ENCODE measurements at places on chromosomes 3 and 15.

- DNase-seq, result peak; percentile 57
Observed at GRCh38 chr3:175398676-175399075, 539.5 kb downstream of the NAALADL2 start.

DNA sequence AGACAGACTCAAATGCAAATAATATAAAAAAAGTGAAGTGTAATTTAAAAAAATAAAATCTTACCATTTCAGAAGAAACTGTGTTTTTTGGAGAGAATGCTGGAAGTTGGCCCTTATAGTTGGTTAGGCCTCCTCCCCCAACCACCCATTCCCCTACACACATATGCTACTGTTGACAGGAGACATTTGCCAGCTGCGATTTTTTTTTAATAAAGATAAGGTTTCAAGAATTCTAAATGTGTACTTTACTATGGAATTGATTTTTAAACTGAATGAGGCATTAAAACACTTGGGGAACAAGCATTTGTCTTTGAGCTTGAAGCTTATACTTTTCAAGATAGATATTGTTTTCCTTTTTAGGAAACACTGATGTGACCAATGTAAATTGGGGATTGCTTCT, 4.4 kb upstream of the SSR3 start:
- DNase-seq, result no peak

- DNase-seq, result no peak
Observed at GRCh38 chr3:55515550-55516246, 28.6 kb upstream of the WNT5A start.

- DNase-seq, result peak; percentile 45
Observed at GRCh38 chr15:39299486-39300267, 281.2 kb upstream of the THBS1 start.

- peak; percentile 40 for DNase-seq
Observed at GRCh38 chr3:57434041-57434440, 110.1 kb downstream of the DNAH12 start.

GRCh38 chr3:52650439-52650838, 35.3 kb downstream of the PBRM1 start:
- peak; percentile 64 for DNase-seq

DNA sequence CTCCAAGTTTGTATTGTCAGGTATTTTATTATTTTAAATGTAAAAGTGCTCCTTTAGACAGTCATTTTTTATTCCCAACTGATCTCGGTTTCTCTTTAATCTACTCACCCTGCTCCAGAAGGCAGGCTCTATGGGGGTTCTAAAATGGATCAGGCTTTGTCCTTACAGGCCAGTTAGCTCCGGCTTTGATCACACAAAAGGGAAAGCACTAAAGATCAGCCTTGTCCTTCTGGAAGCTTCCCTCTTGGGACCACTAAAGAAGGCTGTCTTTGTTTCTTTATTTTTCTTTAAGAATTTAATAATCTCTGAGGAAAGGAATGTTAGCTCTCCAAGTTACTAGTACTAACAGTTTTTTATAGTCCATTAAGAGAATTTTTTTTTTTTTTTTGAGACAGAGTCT, 560.5 kb upstream of the ZNF717 start:
- DNase-seq, result no peak

GRCh38 chr15:71103102-71103676, 12.1 kb upstream of the THSD4 start:
- DNase-seq, result peak; percentile 47

- DNase-seq, result no peak
Observed at GRCh38 chr15:68417897-68418296, 14.1 kb downstream of the ITGA11 start.

- DNase-seq, result no peak
Observed at GRCh38 chr15:57563416-57563815, 28.3 kb upstream of the MYZAP start.

- DNase-seq, result no peak
Observed at GRCh38 chr3:3209714-3210113, 30.2 kb upstream of the CRBN start.

GRCh38 chr3:141845407-141846049, 30.9 kb upstream of the ATP1B3 start:
- DNase-seq, result no peak

- DNase-seq, result no peak
Observed at GRCh38 chr3:63779227-63779626, 39.9 kb upstream of the C3orf49 start.

GRCh38 chr3:40179016-40179415, 130.5 kb upstream of the EIF1B start:
- peak; percentile 66 for DNase-seq

GRCh38 chr3:124425972-124426371, 304.3 kb upstream of the UMPS start:
- no peak for DNase-seq

- peak; percentile 77 for DNase-seq
Observed at GRCh38 chr15:98850961-98851572, 156.5 kb downstream of the PGPEP1L start.

- no peak for DNase-seq
Observed at GRCh38 chr15:23890218-23890617, 203.1 kb upstream of the NDN start.

- peak; percentile 6 for DNase-seq
Observed at GRCh38 chr3:123027292-123028232, at the start of gene SEMA5B. Gene SEMA5B (minus strand): TSS chr3:123027763. CDS start chr3:122961263, 66,500 bp downstream.

- DNase-seq, result no peak
Observed at GRCh38 chr3:126361211-126361610, 4.0 kb upstream of the KLF15 start.

DNA sequence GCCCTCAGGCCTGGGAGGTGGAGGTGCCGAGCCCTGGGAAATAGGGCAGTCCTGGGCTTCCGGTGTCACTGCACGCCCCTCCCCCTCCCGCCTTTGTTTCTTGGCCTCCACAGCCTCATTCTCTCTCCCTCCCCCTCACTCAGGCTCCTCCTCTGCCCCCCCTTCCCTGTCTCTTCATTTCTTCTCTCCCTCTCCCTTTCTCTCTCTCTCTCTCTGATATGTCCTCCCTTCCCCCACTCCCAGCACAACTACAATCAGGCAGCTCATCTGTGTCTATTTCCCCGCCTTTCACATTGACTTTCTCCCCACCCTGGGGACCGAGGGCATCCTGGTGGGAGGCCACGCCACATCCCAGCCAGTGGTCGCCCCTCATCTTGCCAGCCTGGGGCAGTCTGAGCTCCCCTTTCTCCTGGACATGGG, 40.2 kb downstream of the IDH2 start:
- peak; percentile 21 for DNase-seq

DNA sequence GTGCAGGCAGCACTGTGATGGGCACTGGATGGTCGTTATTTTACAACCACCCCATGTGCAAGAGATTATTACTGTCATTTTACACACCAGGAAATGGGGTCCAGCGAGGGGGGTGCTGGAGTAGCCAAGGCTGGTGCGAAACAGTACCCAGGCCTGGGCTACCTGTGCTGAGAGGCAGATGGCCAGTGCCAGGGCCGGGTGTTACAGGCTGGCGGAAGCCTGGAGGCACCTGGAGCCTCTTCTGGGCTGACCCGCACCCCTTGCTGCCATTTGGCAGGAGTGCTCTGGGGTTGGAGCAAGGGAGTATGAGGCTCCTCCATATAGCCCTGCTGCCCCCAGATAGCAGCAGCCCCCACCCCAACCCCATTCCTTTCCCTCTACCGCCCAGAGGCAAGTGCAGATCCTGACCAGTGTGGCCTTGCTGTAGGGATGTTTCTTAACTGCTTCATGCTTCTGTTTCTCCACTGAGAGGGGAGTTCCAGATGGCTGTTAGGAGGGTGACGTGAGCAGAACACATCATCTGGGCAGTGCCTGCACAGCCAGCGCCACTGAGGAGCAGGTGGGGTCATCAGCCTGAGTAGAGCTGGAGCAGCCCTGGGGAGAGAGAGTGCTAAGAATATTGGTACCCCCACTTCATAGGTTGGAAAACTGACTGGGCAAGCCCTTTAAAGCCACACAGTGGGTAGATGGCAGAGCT, 15.3 kb downstream of the SNX33 start:
- DNase-seq, result no peak

DNA sequence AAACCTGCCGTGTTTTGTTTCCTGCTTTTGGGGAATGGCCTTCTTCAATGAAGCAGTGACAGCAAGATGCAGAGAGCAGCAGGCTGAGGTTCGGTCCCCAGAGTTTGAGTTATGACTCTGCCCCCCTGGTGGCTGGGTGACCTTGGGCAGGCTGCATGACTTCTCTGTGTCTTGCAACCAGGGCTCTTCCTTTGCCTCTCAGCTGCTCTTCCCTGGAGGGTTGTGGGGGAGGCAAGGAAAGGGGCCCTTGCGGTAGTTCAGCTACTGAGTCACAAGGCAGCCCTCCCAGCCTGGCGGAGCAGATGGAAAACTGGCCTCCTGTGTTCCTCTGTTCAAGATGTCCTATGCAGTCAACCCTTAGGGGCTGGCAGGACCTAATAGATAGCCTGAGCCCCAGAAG, 17.1 kb downstream of the CTXND1 start:
- DNase-seq, result peak; percentile 43

DNA sequence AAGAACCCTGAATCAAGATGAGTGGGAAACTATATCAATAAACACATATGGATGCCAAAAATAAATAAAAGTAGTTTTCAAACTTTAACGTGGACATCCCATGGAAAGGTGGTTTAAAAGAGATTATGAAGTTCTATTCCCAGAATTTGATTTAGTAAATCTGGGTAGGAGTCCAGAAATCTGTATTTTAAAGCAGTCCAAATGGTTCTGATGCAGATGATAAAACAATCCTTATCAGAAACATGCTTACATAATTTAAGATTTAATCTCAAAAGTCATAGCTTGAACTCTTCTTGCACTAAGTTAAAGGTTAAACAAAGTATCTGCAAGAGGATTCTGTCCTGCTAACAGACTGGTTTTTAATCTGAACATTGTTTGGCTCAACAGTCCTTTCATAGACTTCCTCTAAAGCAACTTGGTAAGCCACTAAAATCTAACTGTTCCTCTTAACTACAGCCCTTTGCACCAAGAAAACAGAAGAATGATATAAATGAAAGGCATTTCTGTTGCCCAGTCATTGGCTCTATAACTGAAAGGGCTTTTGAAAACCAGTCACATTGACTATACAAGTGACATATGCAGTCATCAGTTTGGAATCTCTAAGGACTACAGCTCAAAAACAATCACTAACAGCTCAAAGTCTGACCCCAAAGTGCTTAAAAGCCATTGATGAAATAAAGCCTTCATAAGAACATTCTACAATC, 23.4 kb upstream of the MAP4 start:
- DNase-seq, result peak; percentile 76

- no peak for DNase-seq
Observed at GRCh38 chr3:26525013-26525412, 97.6 kb upstream of the LRRC3B start.

DNA sequence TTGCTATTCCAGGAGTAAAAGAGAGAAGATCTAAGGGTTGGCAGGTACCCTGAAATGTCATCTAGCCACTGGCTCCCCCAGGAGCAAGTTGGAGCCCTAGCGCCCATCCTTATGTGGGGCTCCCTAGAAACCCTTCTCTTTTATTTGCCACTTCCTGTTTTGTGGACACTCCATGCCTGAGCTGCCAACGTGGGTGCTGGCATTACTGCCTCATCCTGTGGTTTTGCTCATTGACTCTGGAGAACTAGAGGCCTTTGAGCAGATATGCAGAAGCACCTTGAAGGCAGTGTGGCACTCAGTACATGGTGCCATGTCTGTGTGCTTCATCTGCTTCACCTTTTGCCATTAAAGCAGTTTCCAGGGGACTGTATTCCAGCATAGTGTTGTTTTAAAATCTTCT, 8.1 kb downstream of the EDEM1 start:
- peak; percentile 19 for DNase-seq

DNA sequence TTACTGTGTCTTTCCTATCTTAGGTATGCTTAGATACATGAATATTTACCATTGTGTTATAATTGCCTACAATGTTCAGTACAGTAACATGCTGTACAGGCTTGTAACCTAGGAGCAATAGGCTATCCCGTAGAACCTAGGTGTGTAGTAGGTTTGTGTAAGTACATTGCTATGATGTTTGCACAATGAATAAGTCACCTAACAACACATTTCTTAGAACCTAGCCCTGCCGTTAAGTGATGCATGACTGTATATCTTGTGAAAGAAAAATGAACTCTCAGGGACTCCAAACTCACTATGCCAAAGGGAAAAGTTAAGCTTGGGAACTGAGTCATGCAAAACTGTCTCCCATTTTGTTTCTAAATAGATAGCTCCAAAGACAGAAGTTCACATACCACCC, 91.5 kb upstream of the ACP3 start:
- DNase-seq, result no peak

DNA sequence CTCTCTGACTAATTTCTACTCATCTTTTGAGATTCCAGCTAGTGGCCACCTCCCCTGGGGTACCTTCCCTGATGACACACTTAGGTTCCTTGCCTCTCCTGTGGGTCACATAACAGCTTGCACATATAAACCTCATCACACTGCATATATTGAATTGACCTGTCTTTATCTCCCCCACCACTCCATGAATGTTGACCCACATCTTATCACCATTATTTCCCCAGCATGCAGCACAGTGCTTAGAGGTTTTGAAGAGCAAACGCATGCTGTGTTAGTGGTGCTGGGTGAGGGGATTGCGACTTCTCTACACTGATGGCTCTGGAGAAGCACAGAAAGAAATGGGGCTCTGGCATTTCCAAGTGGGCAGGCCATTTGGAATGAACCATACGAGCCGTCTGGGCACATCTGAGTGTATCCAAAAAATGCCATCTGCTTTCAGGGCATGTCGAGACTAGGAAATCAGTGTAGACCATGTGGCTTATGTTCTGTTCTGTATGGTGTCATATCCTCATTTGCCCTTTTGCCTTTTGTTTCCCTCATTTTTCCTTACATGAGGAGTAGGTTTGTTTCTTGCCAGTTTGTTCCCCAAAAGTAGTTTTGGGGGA, 333.2 kb upstream of the TRIM42 start:
- DNase-seq, result no peak

DNA sequence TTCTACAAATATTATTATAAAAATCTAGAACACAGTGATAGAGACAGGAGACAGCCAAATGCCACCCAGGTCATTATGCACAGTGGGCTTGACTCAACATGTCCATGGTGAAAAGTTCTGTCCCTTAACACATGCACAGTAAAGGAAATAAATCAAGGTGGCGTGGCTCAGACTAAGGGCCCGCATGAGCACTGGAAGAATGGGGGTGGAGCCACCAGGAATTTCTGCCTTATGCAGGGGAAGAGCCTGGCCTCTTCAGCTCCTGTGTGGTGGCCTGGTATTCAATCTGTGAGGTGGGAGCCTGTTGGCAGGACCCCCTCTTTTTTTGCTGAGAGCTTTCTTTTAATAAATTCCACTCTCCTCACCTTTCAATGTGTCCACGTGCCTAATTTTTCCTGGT, 17.2 kb upstream of the SPG21 start:
- no peak for DNase-seq

DNA sequence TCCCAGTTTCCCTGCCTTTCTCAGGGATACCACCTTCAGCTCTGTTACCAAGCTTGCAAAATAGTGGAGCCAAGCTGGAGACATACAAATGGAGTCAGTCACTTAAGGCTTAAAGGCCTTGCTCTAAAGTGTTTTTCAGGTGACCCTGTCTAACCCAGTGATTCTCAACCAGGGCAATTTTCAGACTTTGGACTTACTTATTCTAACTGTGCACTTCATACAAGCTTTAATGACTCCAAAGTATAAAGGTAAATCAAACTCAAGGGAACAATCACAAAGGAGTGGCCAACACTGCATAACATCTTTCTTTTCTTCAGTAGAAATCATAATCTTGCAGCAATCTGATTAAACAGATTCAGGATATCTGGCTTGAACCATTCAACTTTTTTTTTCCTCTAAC, 9.4 kb downstream of the ANO10 start:
- DNase-seq, result no peak

GRCh38 chr3:119234610-119235009, 6.1 kb downstream of the B4GALT4 start:
- no peak for DNase-seq

- peak; percentile 11 for DNase-seq
Observed at GRCh38 chr15:40847223-40847961, 3.5 kb downstream of the SPINT1 start.

- DNase-seq, result no peak
Observed at GRCh38 chr3:14845826-14846225, 27.1 kb downstream of the FGD5 start.
